T follicular helper cell (primary cell): ENCODE measurements at places on chromosomes 7 and 10.
A peak's percentile ranks its signal among the peaks of the same experiment; 100 is the strongest.

- no peak for DNase-seq
These were observed 6.4 kb upstream of the ZNF862 start for GRCh38 chr7:149831741-149832219.

- no peak for DNase-seq
These were observed 92.7 kb upstream of the DDC start for GRCh38 chr7:50657912-50658311.

- no peak for DNase-seq
These were observed 21.6 kb downstream of the GRID2IP start for GRCh38 chr7:6529643-6530042.

GRCh38 chr7:142568435-142569097, 180.7 kb upstream of the PRSS1 start:
- DNase-seq: no peak

- no peak for DNase-seq
These were observed 55.6 kb upstream of the LBX1 start for GRCh38 chr10:101284744-101285463.

DNA sequence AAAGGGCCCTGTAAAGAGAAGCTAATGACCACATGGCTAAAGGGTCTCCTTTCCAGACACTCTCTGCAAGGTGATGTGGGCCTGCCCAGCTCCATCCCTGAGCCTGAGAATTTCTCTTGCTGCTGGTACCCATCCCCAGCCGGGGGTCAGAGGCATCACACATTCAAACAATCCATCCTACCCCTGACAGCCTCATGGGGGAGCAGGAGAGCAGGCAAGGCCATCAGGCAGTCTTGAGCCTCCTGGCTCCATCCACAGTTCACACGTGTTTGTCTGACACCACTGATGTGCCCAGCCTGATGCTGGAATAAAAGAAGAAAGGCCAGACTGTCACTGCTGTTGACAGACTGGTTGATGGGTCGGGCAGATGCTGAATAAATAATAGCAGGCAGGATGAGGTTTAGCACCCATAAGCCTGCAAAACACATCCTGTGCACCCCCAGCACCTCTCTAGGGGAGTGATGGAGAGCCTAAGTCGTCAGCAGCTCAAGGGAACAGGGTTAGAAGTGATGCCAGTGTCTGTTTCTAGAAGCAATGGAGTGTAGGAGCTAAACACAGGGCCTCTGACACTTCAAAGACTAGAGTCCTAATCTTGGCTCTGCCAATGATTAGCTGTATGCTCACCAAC, 43.5 kb downstream of the TLL2 start:
- no peak for DNase-seq

- no peak for DNase-seq
These were observed 41.6 kb upstream of the MINDY3 start for GRCh38 chr10:15901889-15902288.

- DNase-seq: no peak
These were observed 26.3 kb upstream of the COMTD1 start for GRCh38 chr10:75261813-75262705.

- DNase-seq: no peak
These were observed 141.9 kb downstream of the GRM3 start for GRCh38 chr7:86785641-86786040.

GRCh38 chr10:12625393-12626023, 276.2 kb downstream of the CAMK1D start:
- DNase-seq: no peak

- no peak for DNase-seq
These were observed 172.4 kb downstream of the LRRC4 start for GRCh38 chr7:127858915-127859189.

DNA sequence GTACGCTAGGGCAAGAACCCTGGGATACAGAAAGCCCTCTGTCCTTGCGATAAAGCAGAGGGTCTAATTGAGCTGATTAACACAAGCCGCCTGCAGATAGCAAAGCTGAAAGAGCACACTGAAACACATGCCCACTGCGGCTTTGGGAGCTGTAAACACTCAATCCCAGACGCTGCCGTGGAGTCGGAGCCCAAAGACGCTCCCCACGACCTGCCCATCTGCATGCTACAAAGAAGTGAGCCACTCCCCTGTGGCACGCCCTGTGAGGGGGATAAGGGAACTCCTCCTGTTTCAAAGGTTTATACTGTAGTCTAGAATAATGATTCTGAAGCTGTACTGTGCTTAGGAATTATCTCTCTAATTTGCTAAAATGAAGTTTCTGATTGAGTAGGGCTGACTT, 985.6 kb upstream of the GHITM start:
- DNase-seq: no peak

DNA sequence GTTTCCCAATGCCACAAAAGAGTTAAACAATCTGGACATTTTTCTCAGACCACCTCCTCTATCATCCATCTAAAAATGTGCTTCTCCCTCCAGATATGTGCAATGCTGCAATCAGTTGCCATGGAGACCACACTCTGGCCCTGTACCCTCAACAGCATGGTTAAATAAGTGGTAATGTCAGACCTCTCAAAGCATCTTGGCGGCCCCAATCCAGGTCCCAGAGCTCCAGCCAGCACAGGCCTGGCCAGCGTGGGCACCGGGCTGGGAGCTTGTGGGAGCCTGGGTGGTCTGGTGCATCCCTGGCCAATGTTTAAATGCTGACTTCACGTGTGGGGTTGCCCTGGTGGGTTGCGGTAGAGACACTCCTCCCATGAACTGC, 362.9 kb upstream of the ZNF32 start:
- no peak for DNase-seq

DNA sequence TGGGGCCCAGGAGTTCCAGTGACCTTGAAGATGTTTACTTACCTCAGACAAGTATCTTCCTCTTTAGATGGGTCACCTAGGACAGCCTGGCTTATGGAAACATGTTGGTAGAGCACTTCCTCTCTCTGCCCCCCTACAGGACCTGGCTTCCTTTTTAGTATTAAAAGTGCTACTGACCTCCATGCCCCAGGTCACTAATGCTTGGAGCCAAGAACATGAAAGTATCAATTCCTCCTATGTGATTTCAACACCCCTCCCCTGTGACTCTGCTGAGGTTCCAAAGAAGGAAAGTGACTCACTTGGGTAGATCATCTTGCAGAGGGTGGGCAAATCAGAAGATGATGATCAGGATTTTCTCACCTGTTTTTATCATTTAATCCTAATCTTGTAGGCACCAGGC, 125.3 kb upstream of the CCDC6 start:
- no peak for DNase-seq

- no peak for DNase-seq
These were observed 38.7 kb upstream of the SCIN start for GRCh38 chr7:12531784-12532183.

- DNase-seq: no peak
These were observed 43.8 kb downstream of the EXOC6 start for GRCh38 chr10:92891885-92892690.

GRCh38 chr10:69913606-69914382, 112.1 kb downstream of the COL13A1 start:
- no peak for DNase-seq

GRCh38 chr10:56881218-56881617, 520.2 kb upstream of the ZWINT start:
- DNase-seq: no peak

DNA sequence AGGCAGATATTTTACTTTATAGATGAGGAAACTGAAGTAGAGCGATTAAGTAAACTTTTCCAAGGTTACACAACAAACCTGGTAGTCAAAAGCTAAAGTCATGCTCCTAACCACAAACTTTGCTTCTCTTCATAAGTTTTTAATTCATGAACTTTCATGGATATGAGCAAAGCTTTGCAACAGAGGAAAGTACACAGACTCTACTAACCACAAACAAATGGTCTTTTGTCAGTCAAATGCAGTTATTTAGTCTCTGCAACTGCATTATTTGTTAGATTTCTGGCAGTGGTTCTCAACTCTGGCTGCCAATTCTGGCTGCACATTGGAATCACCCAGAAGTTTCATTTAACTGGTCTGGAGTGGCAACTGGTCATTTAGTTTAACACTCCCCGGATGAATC, 140.6 kb upstream of the TMEM168 start:
- DNase-seq: no peak

GRCh38 chr10:19788075-19788686, 28.1 kb upstream of the PLXDC2 start:
- DNase-seq: no peak

- DNase-seq: peak; percentile 36
These were observed 219.3 kb upstream of the MKLN1 start for GRCh38 chr7:131108212-131108940.

GRCh38 chr7:92735707-92736106, 100.7 kb downstream of the CDK6 start:
- no peak for DNase-seq

- DNase-seq: no peak
These were observed 603.9 kb downstream of the PTPRN2 start for GRCh38 chr7:157983502-157984422.

DNA sequence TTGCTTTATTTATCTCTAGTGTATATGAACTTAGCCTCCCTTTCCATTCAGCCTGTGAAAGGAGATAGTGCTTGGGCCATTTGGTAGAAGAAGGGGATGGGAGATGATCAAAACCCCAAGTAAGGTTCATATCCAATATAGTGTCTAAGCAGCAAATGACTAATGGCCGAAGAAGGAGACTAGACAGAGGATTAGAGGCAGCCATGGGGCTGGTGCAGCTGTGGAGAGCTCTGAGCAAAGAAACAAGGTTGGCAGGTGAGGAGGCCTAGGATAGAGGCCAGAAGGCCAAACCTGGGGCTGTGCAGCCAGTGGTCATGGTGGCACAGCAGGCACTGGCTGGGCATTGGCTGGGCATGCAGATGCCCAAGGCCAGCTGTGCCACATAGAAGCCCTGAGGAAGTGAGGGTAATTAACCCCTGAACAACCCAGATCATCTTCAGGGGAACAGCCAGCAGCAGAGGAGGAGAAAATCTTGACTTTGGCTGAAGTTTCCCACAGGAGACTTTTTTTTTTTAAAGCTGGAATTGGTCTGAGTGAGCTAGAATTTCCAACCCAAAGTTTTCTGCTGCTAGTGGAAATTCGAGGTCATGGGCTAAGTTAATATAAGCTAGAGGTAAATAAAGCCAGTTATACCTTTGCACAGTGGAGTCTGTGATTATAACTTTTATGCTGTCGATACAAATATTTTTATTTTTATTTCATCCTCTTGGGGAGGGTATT, 10.3 kb upstream of the CPA1 start:
- DNase-seq: no peak

DNA sequence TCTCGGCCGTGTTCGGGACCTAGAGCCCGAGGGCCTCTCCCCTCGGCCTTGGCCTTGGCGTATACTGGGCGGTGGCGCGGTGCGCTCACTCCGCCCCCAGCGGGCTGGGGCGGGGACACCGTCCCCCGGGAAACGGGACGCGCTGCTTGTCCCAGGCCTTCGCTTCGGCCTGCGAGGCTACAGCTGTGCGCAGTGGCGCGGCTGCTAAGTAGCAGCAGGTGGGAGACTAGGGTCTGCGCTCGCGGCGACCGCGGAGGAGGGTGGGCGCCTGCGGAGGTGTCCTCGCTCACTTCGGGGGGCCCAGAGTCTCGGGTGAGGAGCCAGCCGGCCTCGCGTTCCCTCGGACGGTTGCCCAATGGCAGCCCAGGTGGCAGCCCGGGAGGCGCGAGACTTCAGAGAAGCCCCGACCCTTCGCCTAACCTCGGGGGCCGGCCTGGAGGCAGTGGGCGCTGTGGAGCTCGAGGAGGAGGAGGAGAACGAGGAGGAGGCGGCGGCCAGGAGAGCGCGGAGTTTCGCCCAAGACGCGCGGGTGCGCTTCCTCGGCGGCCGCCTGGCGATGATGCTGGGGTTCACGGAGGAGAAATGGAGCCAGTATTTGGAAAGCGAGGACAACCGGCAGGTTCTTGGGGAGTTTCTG, at the start of gene DNAH11:
Gene DNAH11 (plus strand): TSS at position 149 of the 637 bp plus-strand sequence. CDS start 207 bp downstream, at position 356.
- no peak for DNase-seq

GRCh38 chr10:95242581-95243317, 48.1 kb downstream of the PDLIM1 start:
- no peak for DNase-seq

DNA sequence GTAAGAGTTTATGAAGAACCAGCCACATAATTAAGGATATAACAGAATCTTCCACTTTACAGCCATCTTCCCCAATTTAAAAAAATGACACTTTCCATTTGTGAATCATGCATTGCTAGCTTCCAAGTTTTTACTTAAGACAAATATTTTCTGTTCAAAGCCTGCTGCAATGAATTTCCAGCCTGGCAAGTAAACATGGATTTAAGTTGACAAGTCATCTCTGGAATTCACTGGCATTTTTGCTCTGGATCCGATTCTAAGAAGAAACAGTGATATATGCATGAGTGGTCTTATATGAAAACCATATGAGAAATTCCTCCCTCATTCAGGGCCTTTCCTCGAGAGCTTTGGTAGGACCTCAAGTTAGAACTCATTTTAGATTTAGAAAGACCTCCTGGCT, 116.1 kb upstream of the CDCA7L start:
- no peak for DNase-seq

- DNase-seq: no peak
These were observed 33.0 kb upstream of the RET start for GRCh38 chr10:43043773-43044447.

GRCh38 chr7:124440081-124440480, 325.5 kb downstream of the GPR37 start:
- no peak for DNase-seq

GRCh38 chr7:150721970-150722373, 5.6 kb downstream of the GIMAP1 start:
- no peak for DNase-seq

GRCh38 chr7:113487925-113488731, 369.8 kb upstream of the SMIM30 start:
- no peak for DNase-seq

- no peak for DNase-seq
These were observed 197.3 kb downstream of the PRPF18 start for GRCh38 chr10:13784067-13784466.

- DNase-seq: no peak
These were observed 29.5 kb downstream of the SMNDC1 start for GRCh38 chr10:110275128-110275729.

DNA sequence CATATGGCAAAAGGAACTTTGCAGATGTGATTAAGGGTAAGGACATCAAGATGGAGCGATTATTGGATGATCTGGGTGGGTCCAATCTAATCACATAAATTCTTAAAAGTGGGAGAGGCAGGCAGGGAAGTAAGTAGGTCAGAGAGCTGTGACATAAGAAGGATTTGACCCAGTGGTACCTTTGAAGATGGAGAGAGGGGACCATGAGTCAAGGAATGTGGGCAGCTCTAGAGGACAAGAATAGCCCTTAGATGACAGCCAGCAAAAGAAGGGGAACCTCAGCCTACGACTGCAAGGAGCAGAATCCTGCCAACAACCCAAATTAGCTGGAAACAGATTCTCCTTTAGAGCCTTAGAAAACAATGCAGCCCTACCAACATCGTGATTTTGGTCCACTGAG, 34.5 kb downstream of the LAMB1 start:
- DNase-seq: no peak

DNA sequence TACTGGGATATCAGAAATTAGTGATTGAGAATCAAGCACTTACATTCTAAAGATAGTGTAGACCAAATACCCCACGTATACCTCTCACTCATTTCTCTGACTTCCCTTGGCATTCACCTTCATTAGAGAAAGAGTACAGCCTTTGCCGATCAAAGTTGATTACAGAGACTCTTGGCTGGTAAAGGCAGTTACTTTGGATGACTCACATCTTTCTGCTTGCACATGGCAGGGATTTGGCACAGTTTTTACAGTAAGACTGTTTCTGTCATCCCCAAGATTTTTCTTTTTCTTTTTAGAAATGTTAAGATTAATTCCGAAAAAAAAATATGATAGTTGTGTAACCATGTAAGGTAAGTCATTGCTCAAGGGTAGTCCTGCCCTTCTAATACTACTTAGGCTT, 143.0 kb downstream of the TSPAN12 start:
- DNase-seq: no peak
